ENCODE measurements at places on chromosomes 7 and 10.
A peak's percentile ranks its signal among the peaks of the same experiment; 100 is the strongest.

DNA sequence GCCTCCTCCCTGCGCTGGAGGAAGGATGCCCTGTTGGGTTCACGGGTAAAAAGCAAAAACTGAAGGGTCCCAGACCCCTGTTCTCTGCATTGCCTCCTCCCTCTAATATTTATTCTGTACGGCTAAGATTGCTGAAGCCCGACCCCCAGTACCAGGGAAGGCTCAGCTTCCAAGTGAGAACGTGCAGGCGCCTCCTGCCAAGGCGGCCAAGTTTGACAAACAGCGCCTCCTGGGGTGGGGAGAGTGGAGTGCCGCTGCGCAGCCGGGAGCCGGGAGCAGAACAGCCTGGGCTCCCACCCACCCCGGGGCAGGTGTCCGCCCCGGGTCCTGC is 4.7 kb upstream of the EBF3 start:
- DNase-seq = no peak

GRCh38 chr10:32891261-32891660 is 66.8 kb downstream of the ITGB1 start:
- no peak for DNase-seq

DNA sequence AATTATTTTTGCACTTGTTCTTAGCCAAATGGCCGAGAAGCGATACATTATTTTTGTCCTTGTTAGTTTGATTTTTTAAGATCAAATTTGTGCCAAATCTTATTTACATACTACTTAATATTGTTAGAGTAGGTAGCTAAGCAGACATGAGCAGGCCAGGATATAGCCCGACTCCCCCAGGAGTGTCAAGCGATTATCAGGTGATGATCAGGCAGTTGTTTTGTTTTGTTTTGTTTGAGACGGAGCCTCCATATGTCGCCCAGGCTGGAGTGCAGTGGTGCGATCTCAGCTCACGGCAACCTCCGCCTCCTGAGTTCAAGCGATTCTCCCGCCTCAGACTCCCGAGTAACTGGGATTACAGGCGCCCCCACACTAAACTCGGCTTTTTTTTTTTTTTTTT is 71.1 kb downstream of the LYZL2 start:
- DNase-seq = no peak

- DNase-seq = no peak
These were observed 84.7 kb upstream of the DKK1 start for GRCh38 chr10:52229291-52229931.

DNA sequence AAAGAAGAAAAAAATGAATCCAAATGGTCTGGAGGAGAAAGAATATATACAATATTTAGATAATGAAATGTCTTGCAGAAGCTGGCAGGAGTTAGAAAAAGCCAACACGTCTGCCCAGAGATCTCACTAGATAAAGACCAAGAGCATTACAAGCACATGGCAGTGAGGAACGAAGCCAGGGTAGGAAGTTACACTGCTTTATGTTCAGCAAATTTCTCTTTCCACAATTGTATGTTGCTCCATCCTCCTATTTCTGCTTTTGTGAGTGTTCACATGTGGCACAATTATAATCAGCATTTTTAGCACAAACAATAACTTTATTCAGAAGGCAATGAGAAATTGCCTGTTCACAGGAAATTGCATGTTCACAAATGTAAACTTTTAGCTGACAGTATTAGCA is 53.7 kb downstream of the LRRC17 start:
- DNase-seq = no peak

DNA sequence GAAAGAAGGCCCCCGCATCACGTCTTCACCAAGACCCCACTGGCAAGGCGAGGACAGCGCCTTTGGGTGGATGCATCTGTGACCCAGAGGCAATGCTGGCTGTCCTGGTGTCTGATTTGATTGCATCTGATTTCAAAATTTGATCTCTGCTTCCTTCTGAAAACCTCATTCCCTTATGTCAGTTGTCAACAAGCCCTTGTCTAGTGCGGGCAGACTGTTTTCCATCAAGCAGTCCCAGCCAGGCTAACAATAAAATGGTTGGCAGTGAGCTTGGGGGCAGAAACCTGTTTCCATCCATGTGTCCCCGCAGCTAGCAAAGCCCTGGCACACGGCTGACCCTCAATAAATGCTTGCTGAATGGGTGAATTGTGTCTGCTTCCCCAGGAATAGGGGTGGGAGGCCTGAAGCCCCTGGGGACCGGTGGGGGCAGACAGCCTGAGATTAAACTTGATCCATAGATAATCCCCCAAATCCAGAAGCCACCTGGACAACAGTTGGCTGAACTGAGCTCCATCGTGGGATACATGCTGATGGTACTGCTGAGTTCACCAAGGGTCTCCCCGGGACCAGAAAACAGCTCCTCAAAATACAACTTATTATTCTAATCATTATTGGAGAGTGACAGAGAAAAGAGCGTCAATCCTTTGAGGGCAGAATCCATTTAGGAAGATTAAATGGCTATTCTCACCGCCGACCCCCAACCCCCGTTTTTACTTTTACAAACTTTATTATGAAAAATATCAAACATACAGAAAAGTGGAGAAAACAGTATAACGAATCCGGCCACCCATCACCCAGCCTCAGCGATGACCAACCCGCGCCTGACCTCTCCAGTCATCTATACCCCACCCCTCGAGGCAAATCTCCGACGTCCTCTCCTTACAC is 912 bp upstream of the DUSP5 start:
- no peak for DNase-seq

DNA sequence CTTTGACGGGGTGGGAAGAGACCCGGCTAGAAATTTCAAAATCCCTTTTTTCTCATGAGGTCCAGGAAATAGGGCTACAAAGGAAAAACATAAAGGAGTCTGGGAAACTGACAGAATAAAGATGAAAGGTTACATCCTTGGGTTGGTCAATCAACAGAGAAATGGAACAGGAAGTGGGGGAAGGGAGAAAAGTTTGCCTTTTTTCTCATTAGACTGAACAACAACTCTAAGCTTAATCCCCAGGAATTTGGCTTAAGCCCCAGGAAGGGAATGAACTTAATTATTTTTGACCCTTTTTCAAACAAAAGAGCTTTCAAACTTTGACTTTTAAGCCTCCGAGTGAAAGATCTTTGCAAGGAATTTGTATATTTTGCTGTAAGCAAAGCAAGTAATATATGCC is 32.7 kb downstream of the LGI1 start:
- no peak for DNase-seq

DNA sequence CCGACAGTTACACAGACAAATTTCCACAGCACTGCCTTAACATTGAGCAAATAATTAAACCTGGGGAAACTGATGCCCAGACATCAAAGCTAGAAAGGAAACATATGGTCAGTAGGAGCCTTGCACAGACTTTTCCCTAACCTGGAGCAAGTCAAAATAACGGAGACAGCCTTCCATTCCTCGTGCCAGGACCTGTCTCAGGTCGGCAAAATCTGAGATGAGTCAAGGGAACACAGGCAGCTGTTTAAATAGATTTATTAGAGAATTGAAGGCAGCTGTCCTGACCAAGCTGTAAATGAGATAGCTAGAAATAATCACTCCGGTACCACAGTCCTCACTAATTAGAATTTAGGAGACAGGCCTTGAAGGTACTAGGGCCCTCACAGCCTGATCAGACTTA is 81.2 kb downstream of the RAMP3 start:
- DNase-seq = no peak

GRCh38 chr10:70418229-70418628 is 14.3 kb downstream of the EIF4EBP2 start:
- no peak for DNase-seq

DNA sequence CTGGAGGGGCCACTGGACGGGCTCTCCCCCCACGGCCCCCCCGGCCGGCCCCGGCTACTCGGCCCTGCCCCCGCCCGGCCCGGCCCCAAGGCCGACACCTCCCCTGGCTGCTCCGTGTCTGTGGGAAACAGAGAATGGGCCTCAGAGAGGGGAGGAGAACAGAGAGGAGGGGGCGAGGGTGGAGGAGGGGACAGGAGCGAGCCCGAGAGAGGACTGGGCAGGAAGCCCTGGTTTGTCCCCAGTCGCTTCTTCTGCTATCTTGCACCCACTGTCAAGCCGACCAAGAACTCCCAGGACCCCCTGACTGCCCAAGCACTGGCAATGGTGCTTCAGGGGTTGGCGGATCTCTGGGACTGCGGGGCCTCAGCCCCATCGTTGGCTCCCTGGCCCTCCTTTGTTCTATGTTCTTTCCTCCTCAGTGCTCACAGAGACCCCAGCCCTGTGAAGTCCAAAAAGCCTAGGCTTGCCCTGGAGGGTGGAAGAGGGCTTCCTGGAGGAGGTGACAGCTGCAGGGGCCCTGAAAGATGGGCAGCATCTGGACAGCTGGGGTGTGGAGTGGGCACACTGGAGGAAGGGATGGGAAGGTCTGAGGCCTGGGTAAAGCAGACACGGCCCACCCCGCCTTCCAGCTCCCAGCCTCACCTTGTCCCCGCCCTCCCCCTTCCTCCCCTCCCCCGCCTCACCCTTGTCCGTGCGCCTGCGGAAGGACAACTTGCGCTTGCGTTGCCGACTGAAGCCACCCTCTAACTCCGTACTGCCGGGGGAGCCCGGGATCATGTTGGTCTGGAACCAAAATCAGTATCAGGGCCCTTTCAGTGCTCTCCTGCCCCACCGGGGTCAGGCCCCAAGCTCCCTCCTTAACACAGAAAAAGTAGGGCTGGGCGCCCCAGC is 30.1 kb downstream of the KCNH2 start:
- peak; percentile 50 for DNase-seq

DNA sequence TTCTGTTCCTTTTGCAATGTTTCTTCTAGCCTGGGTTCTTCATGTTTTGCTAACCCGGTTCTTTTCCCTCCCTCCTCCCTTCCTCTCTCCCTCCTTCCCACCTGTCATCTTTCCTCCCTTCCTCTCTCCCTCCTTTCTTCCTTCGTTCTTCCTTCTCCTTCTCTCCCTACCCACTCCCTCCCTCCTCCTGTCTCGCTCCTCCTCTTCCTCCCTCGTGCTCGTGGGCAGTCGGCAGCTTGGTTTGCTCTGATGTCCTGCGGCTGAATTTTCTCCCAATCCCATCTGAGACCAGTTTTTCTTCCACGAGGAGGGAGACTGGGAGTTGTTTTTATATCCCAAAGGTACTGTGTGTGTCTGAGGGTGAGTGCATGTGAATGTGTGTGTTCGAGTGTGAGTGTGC is 43.6 kb upstream of the DIP2C start:
- no peak for DNase-seq

DNA sequence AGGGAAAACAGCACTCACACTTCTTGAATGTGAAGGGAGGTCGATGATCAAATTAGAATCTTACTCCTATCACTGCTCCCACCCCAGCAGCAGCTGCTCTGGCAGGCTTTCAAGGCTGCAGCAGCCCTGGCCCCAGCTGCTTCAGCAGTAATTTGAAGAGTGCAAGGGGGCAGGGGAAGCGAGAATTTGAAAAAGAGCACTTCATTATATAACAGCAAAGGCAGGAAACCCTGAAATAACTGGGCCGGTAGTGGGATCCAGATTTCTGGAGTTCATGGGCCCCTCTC is 44.9 kb downstream of the MYPN start:
- no peak for DNase-seq

DNA sequence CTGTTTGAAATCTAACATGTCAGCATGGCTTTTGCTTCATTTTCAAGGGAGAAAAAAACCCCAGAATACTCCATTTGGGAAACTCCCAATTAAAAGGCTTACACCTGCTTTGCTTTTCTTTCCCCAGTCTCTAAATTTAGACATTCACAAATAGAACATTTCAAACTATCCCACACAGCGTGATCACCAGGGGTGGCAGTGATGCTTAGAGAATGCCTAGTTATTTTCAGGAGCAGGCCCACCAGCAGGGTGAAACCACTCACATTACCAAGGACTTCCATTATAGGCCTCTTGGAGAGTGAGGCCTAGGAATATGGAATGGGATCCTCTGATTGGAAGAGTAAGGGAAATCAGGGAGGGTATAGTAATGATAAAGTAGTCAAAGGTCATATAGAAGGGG is 14.2 kb downstream of the CPN1 start:
- DNase-seq = no peak

- peak; percentile 95 for DNase-seq
These were observed 9.6 kb upstream of the DNAJB12 start for GRCh38 chr10:72364239-72364777.

GRCh38 chr7:81526971-81527370 is 242.9 kb downstream of the HGF start:
- DNase-seq = no peak

DNA sequence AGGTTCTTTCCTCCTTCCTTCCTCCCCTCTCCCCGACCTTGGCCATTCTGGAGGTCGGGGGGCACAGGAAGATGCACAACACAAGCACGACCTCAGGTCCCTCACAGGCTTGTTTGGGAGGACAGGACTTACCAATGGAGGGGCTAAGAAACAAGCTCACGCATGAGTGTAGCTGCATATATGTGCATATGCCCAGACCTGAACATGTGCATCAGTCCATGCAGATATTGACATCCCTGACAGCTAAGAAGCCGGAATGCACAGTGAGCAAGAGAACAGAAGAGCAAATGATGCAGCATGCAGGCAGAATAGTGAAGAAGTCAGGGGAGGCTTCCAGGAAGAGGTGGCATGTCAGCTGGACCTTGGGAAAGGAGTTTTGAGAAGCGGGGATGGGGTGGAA is 28.7 kb downstream of the ADCYAP1R1 start:
- no peak for DNase-seq

DNA sequence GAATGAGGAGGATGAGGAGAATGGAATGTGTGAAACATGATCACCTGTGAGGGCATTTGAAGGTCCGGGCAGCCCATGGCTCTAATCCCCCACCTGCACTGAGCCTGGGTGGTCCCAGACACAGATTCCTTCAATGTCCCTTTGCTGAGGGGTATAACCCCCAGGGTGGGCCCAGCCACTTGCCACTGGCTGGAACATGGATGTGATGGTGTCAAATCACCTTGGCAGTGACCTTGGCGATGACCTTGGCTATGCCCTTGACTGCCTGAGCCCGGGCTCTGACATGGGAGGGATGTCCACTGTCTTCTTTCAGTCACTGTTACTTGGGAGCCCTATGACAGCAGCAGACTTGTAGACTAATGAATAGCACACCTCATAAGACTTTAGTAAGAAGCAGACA is 44.0 kb downstream of the PRKCQ start:
- no peak for DNase-seq

- DNase-seq = peak; percentile 78
These were observed 5.1 kb upstream of the ELFN1 start for GRCh38 chr7:1664711-1665548.

- no peak for DNase-seq
These were observed 67.2 kb downstream of the ADD3 start for GRCh38 chr10:110074758-110075671.

- no peak for DNase-seq
These were observed 1.0 kb downstream of the CACNA2D1 start for GRCh38 chr7:82442492-82443035.

GRCh38 chr7:151825721-151826120 is 51.2 kb downstream of the PRKAG2 start:
- DNase-seq = no peak

GRCh38 chr7:37128327-37129034 is 320.2 kb downstream of the ELMO1 start:
- no peak for DNase-seq

GRCh38 chr10:36117231-36117630 is 475.1 kb upstream of the FZD8 start:
- no peak for DNase-seq

DNA sequence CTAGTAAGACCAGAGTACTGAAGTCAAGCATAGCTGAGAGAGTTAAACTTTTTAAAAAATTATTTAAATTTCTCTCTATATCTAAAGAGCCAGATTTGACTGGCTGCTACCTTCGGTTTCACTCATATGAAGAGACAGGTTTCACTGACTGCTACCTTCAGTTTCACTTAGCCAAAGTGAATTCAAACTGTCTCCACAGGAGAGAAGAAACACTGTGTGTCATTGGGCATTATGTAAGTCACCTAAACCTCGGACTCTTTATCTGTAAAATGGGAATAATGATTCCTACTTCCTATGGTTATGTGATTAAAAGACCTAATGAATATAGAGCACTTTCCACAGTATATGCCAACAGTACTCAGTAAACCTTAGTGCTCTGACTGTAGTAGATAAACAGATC is 41.6 kb upstream of the MET start:
- no peak for DNase-seq
